Esophagus muscularis mucosa (tissue), 4 donors: ENCODE measurements at places on chromosomes 3 and 15. TPM values are rescaled to one million over a fixed set of nuclear protein-coding genes. Genes with fewer than 3 reads are reported as not detected.
A peak's percentile ranks its signal among the peaks of the same experiment; 100 is the strongest.

Gene SENP8
- total RNA-seq = 2.4 TPM

- no peak for DNase-seq
These were observed 62.4 kb upstream of the RARB start for GRCh38 chr3:25365636-25366035.

- DNase-seq = no peak
These were observed 58.8 kb upstream of the GOLGA8B start for GRCh38 chr15:34642247-34642646.

DNA sequence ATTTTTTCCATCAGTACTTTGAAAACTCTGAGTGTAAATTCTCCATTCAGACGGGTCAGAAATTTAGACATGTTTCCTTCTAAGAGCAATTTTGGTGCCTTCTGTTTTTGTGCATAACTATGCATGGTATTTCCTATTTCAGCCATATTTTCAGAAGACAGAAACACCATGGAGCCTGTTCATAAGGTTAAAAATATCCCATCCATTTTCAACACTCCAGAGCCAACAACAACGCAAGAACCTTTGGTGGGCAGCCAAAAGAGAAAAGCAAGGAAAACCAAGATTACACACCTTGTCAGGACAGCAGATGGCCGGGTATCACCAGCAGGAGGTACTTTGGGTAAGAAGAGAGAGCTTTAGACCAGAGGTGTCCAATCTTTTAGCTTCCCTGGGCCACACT lies 275.6 kb downstream of the BBX start:
- DNase-seq = no peak

GRCh38 chr3:76685858-76686257 lies 354.0 kb upstream of the ROBO2 start:
- no peak for DNase-seq

Gene TGM5
- total RNA-seq = 0.91 TPM

Gene TAGLN3
- 4.0 TPM for total RNA-seq

GRCh38 chr3:121642601-121643314 lies 17.9 kb downstream of the HCLS1 start:
- peak; percentile 37 for DNase-seq

DNA sequence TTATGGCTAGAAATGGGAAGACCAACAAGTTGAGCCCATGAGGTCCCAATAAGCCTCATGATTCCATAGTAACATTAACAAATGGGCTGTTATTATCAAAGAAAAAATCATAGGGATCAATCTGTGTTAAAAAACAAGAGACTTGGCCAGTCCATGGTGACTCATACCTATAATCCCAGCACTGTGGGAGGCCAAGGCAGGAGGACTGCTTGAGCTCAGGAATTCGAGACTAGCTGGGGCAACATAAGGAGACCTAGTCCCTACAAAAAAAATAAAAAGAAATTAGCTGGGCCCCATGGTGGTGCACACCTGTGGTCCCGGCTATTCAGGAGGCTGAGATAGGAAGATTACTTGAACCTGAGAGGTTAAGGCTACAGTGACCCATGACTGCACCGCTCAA lies 124.8 kb downstream of the DMXL2 start:
- DNase-seq = no peak

Gene TNFSF10
- 23.3 TPM for total RNA-seq

- DNase-seq = no peak
These were observed 19.0 kb downstream of the NSUN3 start for GRCh38 chr3:94081884-94082283.

Gene FGD5
- total RNA-seq = 15.9 TPM

DNA sequence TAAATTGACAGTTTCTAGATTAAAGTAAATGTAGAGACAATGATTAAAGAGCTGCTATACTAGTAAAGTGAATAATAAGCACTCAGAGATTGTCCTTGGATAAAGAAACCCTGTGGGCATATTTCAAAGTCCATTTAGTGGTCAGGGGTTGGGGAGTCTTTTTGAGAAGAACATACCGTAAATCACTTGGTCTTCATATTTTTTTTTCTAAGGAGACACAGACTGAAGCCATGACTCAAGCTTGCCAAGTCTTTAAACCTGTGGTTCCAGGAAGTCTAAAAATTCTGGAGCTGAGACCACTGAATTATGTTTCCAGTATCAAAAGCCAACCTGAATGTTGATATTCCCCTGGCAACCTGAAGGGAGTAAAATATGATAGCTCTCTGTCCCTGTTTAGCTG lies 171.0 kb downstream of the TPRG1 start:
- DNase-seq = no peak

DNA sequence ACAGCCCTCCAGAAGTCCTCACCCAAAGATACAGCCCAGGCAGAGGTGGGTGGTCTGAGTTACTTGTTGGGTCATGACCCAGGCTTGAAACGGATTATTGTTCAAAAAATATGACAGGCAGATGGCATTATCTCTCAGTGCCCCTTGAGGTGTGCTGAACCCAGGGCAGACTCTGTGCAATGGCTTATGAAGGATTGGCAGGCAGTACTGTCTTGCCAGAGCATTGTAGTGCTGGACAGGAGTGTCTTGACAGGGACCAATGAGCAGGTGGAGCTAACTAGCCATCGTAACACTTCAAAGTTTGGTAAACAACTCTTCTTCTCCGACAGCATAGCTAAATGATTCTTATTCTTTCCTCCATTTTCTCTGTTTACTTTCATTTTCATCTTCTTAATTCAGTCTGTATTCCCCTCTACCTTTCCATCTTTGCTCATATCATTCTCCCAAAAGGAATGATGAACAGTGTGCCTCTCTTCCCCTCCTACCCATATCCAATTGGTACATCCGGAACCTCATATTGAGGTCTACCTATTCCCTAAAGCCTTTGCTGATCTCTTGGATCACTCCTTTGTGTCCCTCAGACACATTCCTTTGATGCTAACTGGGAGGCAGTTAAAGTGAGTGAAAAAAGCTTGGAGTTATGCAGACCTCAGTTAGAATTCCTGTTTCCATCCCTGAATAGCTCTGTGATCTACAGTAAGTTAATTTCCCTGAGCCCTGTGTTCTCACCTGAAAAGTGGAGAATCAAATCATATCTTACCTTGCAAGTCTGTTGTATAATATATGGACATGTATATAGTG lies 2.6 kb upstream of the IL20RB start:
- DNase-seq = no peak

- no peak for DNase-seq
These were observed 50.0 kb downstream of the DNAJB8 start for GRCh38 chr3:128416578-128417211.

DNA sequence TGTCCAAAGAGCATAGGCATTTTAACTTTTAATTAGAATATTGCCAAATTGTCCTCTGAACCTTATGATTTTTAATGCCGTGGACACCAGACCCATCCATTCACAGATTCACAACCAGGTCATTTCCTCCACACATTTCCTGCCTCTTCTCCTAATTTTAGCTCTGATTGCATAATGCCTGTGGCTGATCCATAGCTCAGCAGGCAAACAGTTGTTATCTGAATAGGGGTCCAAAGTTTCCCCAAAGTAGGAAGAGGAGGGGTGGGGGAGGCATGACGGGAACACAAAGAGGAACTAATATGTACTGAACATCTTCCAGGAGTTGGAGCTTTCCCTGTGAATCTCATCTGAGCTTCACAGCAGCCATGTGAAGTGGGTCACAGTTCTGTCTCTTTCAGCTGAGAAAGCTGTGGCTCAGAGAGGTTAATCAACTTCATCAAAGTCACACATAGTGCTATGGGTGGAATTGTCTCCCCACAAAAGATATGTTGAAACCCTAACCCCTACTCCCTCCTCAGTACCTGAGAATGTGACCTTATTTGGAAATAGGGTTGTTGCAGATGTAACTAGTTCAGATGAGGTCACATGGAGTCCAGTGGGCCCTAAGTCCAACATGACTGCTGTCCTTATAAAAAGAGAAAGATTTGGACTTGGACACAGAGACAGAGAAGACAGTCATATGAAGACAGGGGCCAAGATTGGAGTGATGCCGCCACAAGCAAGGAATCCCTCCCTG lies 106.7 kb upstream of the AGBL1 start:
- no peak for DNase-seq

- DNase-seq = no peak
These were observed 15.3 kb upstream of the STRIT1 start for GRCh38 chr3:155308831-155309230.

- no peak for DNase-seq
These were observed 410.5 kb upstream of the CADM2 start for GRCh38 chr3:84547971-84548970.

DNA sequence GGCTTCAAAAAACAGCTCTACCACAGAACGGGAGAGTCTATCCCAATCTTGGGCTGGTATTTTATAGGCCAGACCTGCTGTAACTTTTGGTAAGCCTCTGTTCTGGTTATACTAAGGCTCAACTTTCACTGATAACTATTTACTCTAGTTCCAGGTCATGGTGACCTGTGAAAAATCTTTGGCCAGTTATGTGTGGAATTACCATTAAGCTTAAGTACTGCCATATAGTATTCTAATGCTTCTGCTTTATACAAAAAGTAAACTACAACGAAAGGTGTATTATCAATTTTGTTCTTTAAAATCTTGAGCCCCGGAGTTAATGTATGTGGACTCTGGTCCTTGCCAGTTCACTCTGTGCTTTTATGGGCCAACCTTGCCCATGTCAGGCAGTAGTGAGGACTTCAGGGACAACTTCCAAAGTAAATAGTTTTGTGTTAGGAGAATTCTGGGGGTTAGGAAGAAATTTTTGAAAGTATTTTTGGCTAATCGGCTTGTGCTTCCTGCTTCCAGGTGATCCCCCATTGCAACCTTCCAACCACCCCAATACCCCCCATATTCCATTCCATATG lies 6.4 kb downstream of the SIAH2 start:
- DNase-seq = no peak

GRCh38 chr3:134020135-134020680 lies 9.5 kb downstream of the SLCO2A1 start:
- DNase-seq = peak; percentile 80

Gene MUSTN1
- total RNA-seq = 13.5 TPM

Gene PAQR9
- total RNA-seq = not detected

GRCh38 chr3:159273070-159273469 lies 471.2 kb downstream of the MFSD1 start:
- DNase-seq = no peak

Gene PSMD2
- 356 TPM for total RNA-seq

- DNase-seq = no peak
These were observed 249.5 kb upstream of the IGF1R start for GRCh38 chr15:98398886-98399285.

DNA sequence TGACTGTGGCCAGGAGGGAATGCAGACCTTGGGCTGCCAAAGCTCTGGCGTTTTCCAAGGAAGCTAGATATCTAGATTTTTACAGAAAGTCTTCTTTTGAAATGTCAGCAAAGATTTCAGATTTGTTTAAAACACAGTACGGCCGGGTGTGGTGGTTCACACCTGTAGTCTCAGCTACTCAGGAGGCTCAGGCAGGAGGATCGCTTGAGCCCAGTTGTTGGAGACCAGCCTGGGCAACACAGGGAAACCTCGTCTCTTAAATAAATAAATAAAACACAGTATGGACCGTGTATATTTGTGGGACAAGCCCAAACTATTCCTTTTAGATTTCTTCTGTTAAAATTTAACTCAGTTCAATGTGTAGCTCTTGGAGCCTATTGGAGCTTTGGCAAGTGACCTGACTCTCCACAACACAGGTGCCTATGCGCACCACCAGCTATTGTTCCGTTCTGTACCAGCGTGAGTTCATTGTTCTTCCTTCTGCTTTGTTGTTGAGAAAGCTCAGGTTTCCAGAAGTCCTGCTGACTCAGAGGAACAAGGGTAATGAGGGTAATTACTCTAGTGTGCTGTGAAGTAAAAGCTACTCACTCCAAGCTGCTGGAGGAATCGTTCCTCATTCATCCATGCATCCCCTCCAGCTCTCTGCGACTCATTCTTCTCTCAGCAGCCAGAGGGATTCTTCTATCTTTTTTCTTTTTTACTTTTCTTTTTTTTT lies 73.1 kb upstream of the SLC6A6 start:
- no peak for DNase-seq

- DNase-seq = no peak
These were observed 21.9 kb upstream of the AP3B2 start for GRCh38 chr15:82731527-82731926.

GRCh38 chr3:72658466-72659100 lies 189.7 kb downstream of the SHQ1 start:
- no peak for DNase-seq

DNA sequence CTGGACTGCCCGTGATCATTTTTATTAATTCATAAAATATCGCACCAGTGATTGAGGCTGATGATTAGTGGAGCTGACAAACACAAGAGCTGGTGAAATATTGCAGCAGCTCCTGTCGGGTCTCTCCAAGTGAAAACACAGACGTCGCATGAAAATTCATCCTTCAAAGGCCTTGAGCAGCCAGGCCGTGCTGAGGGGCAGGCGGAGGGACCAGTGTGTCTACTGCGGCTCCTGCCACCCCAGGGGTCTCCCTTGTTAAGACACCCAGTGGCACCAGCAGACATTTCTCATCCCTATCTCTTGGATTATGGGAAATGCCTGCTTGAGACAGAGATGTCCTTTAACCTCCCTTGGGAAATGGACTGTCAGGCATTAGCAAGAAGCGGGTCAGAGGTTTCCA lies 289.4 kb upstream of the TLE3 start:
- peak; percentile 70 for DNase-seq

Gene ALDH1L1
- 20.3 TPM for total RNA-seq

Gene HTR3E
- total RNA-seq = not detected

Gene ANKRD63
- total RNA-seq = not detected

GRCh38 chr3:69422751-69423150 lies 36.9 kb upstream of the FRMD4B start:
- DNase-seq = no peak

DNA sequence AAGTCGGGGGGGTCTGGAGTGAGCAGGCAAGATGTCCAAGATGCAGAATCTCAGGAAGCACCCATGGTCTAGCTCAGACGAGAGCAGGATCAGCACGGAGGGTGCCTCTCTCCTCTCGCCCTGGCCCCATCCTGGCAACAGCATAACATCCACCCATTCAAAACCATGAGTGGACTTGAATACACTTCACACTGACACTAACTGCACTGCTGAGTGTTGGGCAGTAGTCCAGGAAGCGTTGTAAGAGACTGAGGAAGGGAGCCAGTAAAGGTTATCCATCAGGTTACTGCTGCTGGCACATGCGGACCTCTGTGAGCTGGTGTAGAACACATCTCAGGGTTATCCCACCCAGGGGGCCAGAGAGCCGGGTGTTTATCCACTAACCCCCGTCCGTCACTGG lies 131.0 kb upstream of the TOPAZ1 start:
- no peak for DNase-seq

GRCh38 chr15:95869920-95870319 lies 460.6 kb upstream of the NR2F2 start:
- DNase-seq = no peak

Gene CCR2
- 0.46 TPM for total RNA-seq

DNA sequence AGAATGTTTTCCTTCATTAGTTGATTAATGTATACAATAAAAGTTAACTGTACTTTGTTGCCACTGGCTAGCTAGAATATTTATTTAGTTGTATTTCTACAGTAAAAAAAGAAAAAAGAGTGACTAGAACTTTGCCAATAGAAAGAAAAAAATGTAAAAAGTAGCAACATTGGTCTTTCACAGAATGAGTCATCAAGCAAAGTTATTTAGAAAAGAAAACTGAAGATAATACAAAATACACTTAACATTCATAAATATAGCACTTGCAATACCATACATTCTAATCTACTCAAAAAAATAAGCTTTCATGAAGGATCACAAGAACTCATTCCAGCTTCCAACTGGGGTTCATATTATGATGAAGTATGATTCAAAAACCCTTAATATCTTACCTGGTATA lies 83.4 kb downstream of the AQR start:
- DNase-seq = no peak
